ENCODE measurements at places on chromosomes 13 and 19. TPM values are rescaled to one million over a fixed set of nuclear protein-coding genes. Genes with fewer than 3 reads are reported as not detected.

The APOC4 gene
- not detected for total RNA-seq

The GJB2 gene
- 4.4 TPM for total RNA-seq

The OR10H1 gene
- not detected for total RNA-seq

The CDC34 gene
- 36.4 TPM for total RNA-seq

The SIGLEC6 gene
- total RNA-seq: not detected

The POU4F1 gene
- total RNA-seq: under 0.01 TPM

The NLRP5 gene
- not detected for total RNA-seq

The PPAN gene
- total RNA-seq: 14.3 TPM

The KLK2 gene
- not detected for total RNA-seq

The EFNA2 gene
- total RNA-seq: 4.9 TPM

Data from temporal lobe (tissue), 4 donors.